PC-9 (cell line): ENCODE measurements at places on chromosomes 2 and 18.

DNA sequence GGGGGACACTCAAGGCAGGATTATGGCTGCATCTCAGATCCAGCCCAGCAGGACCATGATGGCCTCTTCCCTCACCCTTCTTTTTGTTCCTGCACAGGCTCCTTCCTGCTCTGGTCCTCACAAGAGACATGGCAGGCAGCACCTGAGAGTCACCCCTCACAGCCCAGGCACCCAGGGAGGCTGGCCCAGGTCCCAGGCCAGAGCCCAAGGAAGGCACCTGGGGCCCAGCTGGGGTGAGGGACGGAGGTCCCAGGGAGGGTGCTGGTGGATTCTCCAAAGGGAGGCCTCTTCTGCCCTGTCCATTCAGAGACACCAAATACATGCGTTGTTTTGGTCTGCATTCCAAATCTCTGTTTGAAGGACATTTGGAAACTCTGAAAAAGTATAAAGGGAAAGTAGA lies 285.4 kb upstream of the HS6ST1 start:
- no peak for DNase-seq

DNA sequence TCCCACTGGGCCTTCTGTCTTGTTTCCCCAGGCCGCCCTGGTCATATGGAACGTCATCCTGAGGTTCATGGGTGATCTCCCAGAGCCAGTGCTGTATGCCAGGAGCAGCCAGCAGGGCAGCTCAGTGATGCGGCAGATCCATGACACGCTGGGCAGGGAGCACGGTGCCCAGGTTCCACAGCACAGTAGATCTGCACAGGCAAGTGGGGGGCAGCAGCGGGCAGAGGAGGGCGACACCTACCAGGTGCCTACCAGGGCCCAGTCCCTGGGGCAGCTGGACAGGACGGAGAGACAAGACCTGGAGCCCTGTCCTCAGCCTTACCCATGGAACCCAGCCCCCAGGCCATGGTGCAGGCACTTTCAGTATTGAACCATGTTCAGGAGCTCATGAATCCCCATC lies 36.1 kb upstream of the GPR17 start:
- DNase-seq, result no peak

DNA sequence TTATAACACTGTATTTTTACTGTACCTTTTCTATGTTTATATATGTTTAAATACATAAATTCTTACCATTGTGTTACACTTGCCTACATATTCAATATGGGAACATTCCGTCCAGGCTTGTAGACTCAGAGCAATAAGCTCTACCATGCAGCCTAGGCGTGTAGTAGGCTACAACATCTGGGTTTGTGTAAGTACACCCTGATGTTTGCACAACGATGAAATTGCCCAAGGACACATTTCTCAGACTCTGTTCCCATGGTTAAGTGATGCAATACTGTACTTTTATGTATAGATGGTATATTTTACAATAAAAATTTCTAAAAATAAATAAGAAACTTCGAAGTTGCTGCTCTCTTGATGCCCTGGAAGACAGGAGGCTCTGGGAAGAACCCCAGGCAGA lies 38.4 kb downstream of the YPEL5 start:
- DNase-seq, result no peak

DNA sequence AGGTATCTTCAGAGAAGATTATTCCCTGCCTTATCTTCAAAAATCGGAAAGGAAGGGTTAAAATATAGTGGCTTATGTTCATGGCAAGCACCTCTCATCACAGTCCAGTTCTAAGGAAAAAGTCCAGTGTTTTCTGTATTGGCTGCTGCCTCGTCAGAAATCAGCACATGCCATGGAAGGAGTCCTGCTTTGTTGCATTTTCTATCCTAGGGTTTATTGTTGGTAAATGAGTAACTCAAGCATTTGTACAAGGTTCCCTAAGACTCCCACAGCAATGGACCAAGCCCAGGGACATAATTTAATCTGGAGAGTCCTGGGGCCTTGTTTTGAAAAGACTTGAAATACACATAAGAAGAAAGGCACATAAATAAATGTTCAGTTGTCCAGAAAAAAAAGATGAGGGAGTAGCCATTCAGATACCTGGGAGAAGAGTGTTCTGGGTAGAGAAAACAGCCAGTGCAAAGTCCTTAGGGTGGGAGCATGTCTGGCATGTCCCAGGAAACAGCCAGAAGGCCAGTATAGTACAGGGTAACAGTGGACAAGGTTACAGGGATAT lies 26.4 kb downstream of the NBEAL1 start:
- no peak for DNase-seq

DNA sequence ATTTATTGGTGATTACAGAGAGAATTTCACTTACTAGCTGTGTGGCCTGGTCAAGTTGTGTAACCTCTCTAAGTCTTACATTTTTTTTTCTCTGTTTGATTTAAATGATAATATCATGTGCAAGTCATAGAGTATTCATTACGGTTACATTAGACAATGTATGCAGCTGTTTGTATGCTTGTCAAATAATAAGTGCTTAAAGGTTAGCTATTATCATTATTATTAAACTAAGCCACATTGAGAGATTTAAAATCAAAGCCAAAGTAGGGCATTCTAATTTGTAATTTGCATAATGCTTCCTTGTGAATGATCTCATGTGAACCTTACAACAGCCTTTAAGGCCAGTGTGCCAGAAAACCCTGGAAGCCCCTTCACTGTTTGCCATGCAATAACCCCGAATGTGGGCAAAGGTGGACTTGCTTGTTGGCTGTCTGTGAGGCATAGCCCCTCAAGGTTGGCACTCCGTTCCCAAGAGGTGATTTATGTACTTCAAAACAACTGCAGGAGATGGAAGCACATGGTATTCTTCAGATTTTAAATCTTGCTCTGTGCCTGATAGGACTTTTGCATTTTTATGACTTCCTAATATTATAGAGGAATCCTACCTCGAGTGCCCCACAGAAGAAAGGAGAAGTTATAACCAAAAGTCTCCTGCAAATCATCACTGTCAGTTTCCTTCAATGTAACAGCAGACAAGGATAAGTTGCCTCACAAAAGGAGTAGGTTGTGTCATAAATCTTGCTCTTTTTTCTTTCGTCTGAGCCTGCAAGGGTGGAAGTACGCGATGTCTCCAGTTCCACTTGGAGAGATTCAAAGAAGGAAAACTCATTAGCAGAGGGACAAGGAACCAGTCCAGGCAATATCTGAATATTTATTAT lies 272.0 kb downstream of the TGIF1 start:
- no peak for DNase-seq

GRCh38 chr2:208999911-209000310 lies 423.9 kb upstream of the MAP2 start:
- no peak for DNase-seq

GRCh38 chr2:160893581-160893980 lies 266.6 kb upstream of the TANK start:
- DNase-seq, result no peak

- DNase-seq, result no peak
Measured at GRCh38 chr2:227921648-227922047, 50.2 kb downstream of the DAW1 start.

GRCh38 chr2:220966636-220967035 lies 605.5 kb downstream of the EPHA4 start:
- peak; percentile 40 for DNase-seq

DNA sequence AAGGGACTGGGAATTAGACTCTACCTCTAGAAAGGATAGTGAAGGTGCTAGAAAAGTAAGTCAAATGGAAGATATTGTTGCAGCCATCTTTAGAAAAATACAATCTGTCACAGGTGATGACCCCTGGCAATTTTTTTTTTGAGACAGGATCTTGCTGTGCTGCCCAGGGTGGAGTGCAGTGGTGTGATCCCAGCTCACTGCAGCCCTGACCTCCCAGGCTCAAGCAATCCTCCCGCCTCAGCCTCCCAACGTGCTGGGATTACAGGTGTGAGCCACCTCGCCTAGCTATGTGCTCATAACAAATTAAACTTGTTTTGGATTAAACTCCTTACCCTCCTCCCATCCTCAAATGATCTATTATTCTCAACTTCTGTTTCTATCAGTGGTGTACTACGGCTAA lies 3.8 kb upstream of the GIGYF2 start:
- DNase-seq, result peak; percentile 8

- DNase-seq, result no peak
Measured at GRCh38 chr2:40428439-40428838, 23.5 kb downstream of the SLC8A1 start.

DNA sequence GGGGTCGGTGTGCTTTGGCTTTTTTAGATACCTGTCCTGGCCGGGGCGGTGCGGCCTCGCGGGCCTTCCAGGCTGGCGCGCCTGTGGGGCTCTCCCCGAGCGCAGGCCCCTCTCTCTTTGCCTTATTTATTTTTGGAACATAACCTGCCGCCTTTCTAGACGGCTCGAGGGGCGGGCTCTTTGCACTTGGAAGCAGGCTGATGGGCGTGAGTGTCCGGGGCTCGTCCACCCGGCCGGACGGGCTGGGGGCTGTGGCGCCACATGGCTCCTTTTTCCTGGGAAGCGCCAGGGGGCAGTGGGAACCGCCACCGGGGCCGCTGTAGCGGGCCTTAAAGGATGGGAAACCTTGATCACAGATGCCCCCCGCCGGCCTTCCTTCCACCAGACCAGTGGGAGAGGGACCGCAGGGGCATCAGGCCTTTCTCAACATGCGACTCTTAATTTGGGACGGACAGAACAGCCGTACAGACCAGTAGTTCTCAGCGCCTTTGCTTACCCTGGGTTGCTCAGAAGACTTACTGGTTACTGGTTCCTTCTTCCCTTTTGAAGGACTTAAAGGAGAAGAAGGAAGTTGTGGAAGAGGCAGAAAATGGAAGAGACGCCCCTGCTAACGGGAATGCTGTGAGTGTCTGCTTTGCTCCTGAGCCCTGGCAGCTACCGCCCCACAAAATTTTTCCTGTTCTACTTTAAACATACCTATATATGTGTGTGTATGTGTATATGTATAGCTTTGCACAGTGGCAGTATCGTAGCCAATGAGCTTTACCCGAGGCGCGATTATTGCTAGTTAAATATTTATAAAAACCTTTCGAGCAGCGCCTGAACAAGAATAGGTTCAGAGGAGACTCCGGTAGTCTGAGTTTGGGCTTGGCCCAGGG lies 2.7 kb downstream of the PTMA start:
- no peak for DNase-seq

DNA sequence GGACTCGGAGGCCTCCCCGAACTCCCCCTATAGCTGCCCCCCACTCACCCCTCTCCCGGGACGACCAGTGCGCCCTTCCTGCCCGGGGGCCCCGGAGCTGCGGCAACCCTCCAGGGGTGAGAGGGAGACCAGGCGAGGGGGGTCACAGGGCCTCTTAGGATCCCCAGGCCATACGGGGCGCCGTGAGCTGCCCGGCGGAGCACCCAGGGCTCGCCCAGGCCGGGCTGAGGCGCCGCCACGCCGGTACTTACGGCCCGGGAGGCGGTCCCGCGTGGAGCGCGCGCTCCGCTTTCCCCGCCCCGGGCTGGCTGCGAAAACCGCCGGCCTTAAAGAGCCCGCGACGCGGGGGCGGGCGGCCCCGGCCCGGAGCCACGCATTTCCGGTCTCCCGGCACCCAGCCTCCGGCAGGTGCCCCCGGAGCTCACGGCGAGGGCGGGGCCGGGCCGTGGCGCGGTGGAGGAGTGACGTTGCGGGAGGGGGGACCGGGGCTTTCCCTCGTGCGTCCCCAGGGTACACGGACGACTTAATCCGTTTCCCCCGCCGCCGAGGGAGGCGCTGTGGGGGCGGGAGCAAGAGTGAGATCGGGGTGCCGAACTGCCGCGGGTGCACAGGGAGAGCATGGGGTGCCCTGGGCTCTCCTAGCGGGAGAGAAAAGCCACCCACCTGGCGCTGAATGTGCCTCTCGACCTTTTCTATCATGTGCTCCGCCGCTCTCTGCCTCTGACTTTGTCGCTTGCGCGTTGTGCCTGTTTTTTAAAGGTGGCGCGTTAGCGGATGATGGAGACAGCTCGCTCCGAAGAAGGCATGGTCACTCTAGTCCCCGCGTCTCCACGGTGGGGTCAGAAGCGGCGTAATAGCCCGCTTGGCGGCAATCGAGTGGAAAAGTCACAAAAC lies at the start of gene METTL21A:
Gene METTL21A, minus strand, starts transcription at position 381 of the 894 bp plus-strand sequence. CDS start 1,019 bp downstream, outside the sequence.
- peak; percentile 71 for DNase-seq

GRCh38 chr2:206814498-206814897 lies 49.1 kb downstream of the FASTKD2 start:
- no peak for DNase-seq

GRCh38 chr18:11663439-11664029 lies 25.5 kb upstream of the GNAL start:
- DNase-seq, result no peak

DNA sequence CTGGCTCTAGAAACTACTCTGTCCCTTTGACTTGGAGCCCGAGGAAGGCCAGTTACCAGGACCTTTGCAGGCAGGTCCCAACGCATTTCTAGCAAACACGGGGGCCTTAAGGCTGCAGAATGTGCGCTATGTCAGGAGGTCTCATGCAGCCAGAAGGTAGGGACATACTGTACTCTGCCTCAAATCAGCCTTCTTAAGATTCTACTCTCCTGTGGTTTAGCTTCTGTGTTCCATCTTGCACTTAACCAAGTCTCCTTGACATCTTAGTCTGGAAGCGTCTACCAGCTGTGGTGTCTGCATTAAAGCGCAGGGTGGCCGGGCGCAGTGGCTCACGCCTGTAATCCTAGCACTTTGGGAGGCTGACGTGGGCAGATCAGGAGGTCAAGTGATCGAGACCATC lies 65.5 kb downstream of the STEAP3 start:
- no peak for DNase-seq

- DNase-seq, result no peak
Measured at GRCh38 chr2:231632559-231633142, 40.0 kb downstream of the TEX44 start.

GRCh38 chr2:134348760-134349159 lies 94.9 kb downstream of the MGAT5 start:
- no peak for DNase-seq

- no peak for DNase-seq
Measured at GRCh38 chr2:208573569-208573968, 167.0 kb downstream of the PTH2R start.

DNA sequence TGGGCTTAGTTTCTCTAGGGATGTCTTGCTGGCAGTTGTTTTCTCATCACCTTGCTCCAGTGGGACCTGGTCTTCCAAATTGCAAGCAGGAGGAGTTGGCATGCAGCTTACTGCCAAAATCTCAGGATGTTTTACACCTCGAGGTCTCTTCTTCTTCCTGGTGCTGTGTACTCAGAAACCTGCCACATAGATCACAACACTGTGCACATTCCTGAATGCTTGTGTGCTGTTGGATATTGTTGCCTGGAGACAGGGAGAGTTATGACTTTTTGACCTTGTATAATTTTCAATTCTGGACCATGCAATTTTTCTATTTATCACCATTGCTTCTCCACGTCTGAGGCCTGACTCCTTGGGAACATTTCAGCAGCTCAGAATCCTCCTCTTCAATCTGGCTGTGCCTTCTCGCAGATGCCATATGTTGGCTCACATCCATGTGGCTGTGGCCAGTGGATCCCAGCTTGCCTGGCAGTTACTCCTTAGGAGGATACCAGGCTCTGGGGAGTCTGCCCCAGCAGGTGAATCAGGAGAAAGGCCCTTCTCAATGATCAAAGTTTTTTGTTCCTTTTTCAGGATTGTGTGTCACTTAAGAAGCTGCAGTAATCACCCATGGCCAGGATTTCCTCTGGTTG lies 489.3 kb downstream of the TSN start:
- DNase-seq, result no peak

GRCh38 chr2:144358374-144358964 lies 161.4 kb downstream of the ZEB2 start:
- no peak for DNase-seq
